ENCODE measurements at places on chromosomes 5 and 9.

DNA sequence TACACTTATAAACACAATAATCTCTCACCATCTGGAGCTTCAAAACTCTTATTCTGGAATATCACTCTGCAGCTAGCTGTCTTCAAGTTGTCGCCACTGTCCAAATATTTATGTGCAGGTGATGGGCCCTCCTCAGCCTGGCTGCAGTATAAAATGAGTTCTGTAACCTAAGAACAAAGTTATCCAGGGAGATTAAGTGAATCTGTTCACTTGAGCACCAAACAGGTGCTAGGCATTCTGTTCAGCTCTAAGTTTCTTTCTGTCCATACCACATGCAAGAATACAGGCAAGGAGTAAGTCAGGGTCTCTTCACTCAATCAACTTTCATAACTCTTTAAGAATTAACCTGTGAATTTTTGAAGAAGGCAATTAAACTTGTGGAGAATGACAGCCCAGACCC, 344.1 kb downstream of the PLK2 start:
- no peak for DNase-seq

- DNase-seq = no peak
Measured at GRCh38 chr9:127520941-127521918, 69.9 kb downstream of the LRSAM1 start.

GRCh38 chr9:105237246-105237645, 7.2 kb upstream of the SLC44A1 start:
- no peak for DNase-seq

GRCh38 chr9:126490871-126491567, 122.7 kb upstream of the LMX1B start:
- peak; percentile 67 for DNase-seq

DNA sequence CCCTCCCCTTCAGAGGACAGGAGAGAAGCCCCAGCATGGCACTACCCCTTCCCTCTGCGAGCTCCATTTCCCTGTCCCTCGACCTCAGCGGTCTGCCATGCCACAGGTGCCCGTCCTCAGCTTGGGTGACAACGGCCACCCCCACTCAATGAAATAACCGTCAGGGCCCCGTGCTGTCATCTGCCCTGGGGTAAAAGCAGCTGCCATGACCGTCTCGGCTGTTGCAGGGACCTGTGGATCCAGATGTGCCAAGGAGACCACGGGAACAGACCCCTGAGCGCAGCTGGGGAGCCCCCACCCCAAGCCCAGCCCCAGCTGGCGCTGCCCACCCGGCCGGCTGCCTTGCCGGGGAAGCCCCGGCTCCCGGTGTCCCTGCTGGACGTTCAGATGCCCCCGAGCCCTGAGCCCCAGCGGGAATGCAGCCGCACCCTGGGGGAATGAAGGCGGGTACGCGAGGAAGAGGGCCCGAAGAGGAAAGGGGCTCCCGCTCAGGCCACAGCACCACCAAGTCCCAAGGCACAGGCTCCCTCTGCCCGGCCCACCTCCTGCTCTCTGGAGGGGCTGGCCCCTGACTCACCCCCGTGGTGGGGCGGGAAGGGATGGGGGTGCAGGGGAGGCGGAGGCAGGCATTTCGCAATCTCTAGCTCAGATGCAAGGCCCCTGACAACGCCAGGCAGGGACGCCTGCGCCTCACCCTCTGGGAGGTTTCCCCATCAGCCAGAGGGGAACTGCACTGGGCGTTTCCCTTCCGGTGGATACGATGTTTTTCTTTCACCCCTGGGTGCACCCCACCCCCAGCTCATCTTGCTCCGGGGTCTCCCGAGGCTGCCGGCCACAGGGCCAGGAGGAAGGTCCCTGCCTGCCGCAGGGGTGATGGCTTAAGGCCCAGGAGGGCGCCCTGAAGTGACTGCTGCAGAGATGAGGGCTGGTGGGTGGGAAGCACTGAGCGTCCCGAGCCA, 49.2 kb downstream of the NACC2 start:
- peak; percentile 66 for DNase-seq

DNA sequence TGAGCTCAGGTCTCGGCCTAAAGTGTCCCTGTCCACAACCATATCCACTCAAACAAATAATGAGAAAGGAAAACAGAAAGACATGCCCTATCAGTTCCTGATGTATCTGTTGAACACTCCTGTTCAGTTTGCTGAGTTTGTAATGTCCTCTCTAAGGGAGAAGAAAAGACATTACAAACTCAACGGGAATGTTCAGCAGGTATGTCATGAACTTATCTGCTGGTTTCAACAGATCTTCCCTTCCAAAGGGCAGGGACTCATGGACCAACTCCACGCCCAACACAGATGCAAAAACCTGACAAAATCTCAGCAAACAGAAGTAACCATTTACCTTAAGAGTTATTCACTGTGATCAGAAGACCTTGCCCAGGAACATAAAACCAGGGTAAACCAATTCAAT, 23.7 kb downstream of the BICD2 start:
- no peak for DNase-seq
